ENCODE measurements at places on chromosomes 4 and X. TPM values are rescaled to one million over a fixed set of nuclear protein-coding genes. Genes with fewer than 3 reads are reported as not detected.

The HTR2C gene
- polyA plus RNA-seq = not detected

The HDX gene
- 0.27 TPM for polyA plus RNA-seq

The RASGEF1B gene
- polyA plus RNA-seq = 14.1 TPM

The ENAM gene
- under 0.01 TPM for polyA plus RNA-seq

The ZNF711 gene
- 0.81 TPM for polyA plus RNA-seq

The IL13RA2 gene
- not detected for polyA plus RNA-seq

The AMBN gene
- polyA plus RNA-seq = not detected

The GAGE12D gene
- polyA plus RNA-seq = not detected

The DCLK2 gene
- 0.67 TPM for polyA plus RNA-seq

The SLC9B1 gene
- not detected for polyA plus RNA-seq

The CDKL2 gene
- 1.0 TPM for polyA plus RNA-seq

The C1QTNF7 gene
- 0.84 TPM for polyA plus RNA-seq

The COL4A6 gene
- not detected for polyA plus RNA-seq

The KLB gene
- 0.89 TPM for polyA plus RNA-seq

The SCML2 gene
- 0.54 TPM for polyA plus RNA-seq

The VSIG4 gene
- 5.6 TPM for polyA plus RNA-seq

The NAP1L3 gene
- polyA plus RNA-seq = not detected

The VEGFC gene
- polyA plus RNA-seq = 0.81 TPM

The GPR173 gene
- polyA plus RNA-seq = 1.5 TPM

The TMEM47 gene
- 7.7 TPM for polyA plus RNA-seq

The HELT gene
- not detected for polyA plus RNA-seq

The PRSS12 gene
- 2.2 TPM for polyA plus RNA-seq

The PFKFB1 gene
- 0.41 TPM for polyA plus RNA-seq

The CRMP1 gene
- polyA plus RNA-seq = 0.22 TPM

The ANOS1 gene
- not detected for polyA plus RNA-seq

The NWD2 gene
- polyA plus RNA-seq = not detected

The RHOXF2 gene
- 0.04 TPM for polyA plus RNA-seq

The SAGE1 gene
- not detected for polyA plus RNA-seq

The FRG2 gene
- not detected for polyA plus RNA-seq

The AADAT gene
- not detected for polyA plus RNA-seq

The TTC29 gene
- not detected for polyA plus RNA-seq

The NKX3-2 gene
- polyA plus RNA-seq = not detected

The TLL1 gene
- polyA plus RNA-seq = 1.6 TPM

The TMEM35A gene
- polyA plus RNA-seq = not detected

The WAS gene
- 4.9 TPM for polyA plus RNA-seq

The NPY1R gene
- polyA plus RNA-seq = 1.5 TPM

The ABCG2 gene
- 11.3 TPM for polyA plus RNA-seq

The MOSPD2 gene
- 23.9 TPM for polyA plus RNA-seq

The ASB9 gene
- 3.4 TPM for polyA plus RNA-seq

The GEMIN8 gene
- polyA plus RNA-seq = 8.1 TPM

The CFP gene
- polyA plus RNA-seq = 4.1 TPM

The S100P gene
- polyA plus RNA-seq = 33.9 TPM

The ZCCHC13 gene
- polyA plus RNA-seq = not detected

The ARAP2 gene
- 3.2 TPM for polyA plus RNA-seq

The ARHGAP4 gene
- polyA plus RNA-seq = 57.1 TPM

The CYTL1 gene
- 0.36 TPM for polyA plus RNA-seq

The SSX2B gene
- not detected for polyA plus RNA-seq

The TLR2 gene
- 11.2 TPM for polyA plus RNA-seq

The CCDC158 gene
- polyA plus RNA-seq = not detected

The BEX5 gene
- 4.1 TPM for polyA plus RNA-seq

The CLTRN gene
- polyA plus RNA-seq = 1.9 TPM

The KIAA1210 gene
- not detected for polyA plus RNA-seq

The CTAG1B gene
- polyA plus RNA-seq = not detected

The ABCE1 gene
- 52.9 TPM for polyA plus RNA-seq

The CDKL5 gene
- polyA plus RNA-seq = 0.27 TPM

The SHOX gene
- 0.04 TPM for polyA plus RNA-seq

The MAGED4B gene
- polyA plus RNA-seq = 1.6 TPM

The FAM149A gene
- 12.9 TPM for polyA plus RNA-seq

All from small intestine (tissue), 16 donors.